ENCODE measurements at places on chromosomes 12 and 14.

GRCh38 chr14:52248057-52248456 is 19.4 kb upstream of the PTGDR start:
- no peak for DNase-seq

DNA sequence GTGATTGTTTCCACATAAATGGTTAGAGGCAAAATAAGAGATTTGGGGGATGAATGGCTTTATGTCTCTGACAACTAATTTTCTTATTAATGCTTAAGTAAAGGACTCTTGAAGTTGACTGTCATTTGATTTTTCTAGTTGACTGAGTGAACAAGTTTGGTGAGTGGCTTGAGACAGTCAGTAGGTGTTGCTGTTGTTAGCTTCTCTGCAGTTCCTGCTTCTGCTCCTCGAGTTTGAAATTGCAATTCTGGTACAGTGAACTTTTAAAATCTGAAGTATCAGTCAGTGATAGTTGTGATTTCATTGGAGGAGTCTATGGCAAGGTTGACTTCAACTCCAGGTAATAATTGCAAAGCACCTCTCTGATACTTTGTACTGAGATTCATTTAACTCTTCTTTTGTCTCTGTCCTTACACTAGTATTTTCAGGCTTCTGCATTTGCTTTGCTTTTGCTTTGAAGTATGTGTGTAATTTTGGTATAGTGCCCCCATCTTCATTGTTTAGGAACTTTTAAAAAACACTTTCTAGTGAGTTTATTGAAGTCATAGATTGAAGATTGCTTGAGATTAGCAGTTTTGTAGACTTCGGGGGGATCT is 415.5 kb downstream of the PCNX1 start:
- DNase-seq, result no peak

GRCh38 chr14:64210216-64210615 is 84.0 kb downstream of the ESR2 start:
- no peak for DNase-seq

DNA sequence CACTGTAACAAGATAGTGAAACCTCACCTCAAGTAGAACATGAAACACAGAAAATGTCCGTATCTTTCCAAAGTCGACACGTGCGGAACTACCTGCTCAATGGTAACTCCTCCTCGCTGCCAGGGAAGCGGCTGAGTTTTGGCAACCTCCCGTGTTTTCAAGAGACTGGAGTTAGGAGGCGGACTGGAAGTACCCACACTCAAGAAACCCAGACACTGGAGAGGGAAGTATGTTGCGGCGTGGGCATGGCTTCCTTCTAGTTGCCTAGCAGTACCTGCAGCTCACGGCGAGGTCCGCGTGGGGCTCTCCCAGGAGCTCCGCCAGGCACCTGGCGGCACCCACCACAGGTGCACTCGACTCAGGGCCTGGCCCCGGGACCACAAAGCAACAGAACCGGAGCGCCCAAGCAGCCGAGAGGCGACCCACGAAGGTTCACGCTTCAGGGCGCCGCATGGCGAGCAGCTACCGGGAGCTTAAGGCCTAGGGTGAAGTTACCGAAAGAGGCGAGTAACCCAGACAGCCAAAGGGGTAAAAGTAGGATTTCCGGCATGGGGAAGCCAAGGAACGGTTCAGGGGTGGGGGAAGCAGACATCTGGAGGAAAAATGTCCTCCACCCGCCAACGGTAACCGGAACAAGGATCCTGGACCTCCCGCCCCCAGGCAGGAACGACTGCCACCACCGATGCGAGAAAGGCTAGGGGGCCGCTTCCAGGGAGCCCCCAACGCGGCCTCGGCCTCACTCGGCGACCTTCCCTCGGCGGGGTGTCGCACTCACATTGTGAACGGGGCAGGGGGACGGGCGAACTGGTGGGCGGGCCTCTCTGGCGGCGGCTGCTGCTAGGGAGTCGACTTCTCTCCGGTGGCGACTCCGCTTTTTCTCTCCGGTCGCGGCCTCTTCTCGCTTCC is 608 bp downstream of the PTGES3 start:
- peak; percentile 30 for DNase-seq

- DNase-seq, result no peak
These were observed 76.9 kb downstream of the LIN52 start for GRCh38 chr14:74161526-74162158.

GRCh38 chr14:69713209-69713781 is 53.6 kb upstream of the SRSF5 start:
- no peak for DNase-seq

DNA sequence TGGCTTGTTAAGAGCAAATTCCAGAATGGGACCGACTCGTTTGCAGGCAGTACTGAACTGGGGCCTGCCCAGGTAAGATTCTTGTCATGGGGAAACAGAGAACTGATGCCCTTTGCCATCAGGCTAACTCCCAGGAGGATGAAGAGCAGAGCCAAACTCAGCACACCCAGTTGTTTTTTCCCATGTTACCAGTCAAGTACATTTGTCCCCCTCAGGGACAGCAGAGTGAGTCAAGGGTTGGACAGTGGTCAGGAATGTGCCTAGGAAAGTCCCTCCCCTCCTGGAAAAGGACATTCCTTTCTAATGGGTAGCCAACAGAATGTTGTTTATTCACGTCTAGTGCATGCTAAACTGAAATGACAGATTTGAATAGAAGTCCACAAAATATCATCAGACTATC is 1.6 kb downstream of the ART4 start:
- no peak for DNase-seq

- DNase-seq, result no peak
These were observed 148.5 kb downstream of the GLT1D1 start for GRCh38 chr12:129001826-129002225.

- no peak for DNase-seq
These were observed 391.3 kb upstream of the FOXG1 start for GRCh38 chr14:28375295-28375694.

DNA sequence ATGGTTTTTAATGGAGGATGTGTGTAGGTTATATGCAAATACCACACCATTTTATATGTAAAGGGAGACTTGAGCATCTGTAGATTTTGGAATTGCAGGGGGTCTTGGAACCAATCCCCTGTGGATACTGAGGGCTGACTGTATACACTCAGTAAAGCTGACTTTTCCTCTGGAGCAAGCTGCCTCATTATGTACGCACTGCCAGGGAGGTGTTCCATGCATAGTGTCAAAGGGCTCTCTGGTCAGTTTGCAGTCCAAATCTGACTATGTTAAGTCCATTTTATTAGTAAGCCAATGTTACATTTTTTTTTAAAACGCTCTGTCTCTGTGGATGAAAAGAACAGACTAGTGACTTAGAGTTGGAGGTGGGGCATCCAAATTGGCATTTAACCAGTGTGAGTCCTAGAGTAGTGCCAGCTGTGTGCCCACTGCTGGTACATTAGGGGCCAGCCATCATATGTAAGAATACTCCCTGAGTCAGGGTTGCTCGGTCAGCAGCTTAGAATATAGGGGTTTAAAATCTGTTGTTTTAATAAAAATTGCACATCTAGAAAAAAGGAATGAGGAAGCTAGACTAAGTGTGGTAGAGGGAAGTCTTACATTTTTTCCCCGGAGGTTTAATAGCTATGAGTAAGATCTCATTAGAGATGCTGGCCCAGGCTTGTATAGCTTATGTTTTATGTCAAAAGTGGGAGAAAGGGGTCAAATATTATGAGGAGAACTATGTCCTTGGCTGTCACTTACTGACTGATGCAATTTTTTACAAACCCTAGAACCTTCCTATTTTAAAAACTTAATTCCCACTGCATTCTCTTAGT is 87.0 kb downstream of the TESC start:
- DNase-seq, result no peak

GRCh38 chr12:47774663-47775062 is 1.6 kb downstream of the SLC48A1 start:
- no peak for DNase-seq

DNA sequence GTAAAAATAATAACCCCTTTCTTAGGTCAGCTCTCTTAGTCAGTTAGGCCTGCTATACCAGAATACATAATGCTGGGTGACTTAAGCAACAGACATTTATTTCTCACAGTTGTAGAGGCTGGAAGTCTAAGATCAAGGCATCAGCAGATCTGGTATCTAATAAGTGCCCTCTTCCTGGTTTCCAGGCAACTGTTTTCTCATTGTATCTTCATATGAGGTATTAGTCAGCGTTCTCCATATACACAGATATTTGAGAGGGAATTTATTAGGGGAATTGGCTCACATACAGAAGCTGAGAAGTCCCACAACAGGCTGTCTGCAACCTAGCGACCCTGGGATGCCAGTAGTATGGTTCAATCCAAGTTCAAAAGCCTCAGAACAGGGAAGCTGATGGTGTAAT is 896.0 kb downstream of the GALC start:
- DNase-seq, result no peak

DNA sequence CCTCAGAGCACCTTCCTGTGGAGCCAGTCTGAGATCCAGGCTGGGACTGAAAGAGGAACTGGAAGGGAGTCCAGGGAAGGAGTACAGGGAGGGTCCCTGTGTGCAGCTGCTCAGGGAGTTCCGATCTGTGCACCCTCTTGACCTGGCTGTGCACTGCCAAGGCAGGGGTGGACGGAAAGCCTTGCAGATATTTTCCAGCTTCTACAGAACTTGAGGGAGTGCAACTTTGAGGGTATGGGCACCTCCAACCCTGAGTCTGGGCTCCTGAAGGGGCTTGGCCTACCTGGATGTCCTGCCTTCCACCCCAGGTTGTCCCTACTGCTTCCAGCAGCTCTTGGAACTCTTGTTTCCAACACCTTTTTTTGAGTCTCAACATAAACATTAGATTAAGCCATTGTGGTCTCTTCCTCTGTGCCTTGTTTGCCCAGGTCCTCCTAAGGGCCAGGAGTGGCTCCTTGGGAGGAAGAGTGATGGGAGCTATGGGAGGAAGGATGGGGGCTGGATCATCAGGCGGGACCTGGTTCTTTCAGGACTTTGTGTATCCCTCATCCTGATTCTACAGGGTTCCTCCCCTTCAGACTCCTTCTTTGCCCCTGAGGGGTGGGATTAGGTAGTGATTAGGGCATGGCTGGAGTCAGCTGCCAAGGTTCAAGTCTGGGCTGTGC is 3.5 kb downstream of the KRT7 start:
- DNase-seq, result no peak

DNA sequence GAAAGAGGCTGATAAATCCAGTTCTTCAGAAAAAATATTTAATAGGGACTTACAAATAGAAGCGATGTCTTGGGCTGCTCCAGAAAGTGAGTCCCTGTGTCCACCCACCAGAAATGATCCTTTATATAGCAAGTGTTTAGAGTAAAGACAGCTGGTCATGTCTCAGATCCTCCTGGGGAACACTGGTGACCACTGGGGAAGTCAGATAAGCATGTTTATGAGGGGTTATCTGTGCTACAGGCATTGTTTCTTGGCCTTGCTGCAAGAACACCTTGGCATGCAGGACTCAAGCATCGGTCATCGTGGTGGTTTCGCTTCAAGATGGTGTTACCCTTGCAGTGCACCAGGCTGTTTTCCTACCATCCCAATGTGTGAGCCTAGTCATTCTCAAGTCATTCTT is 27.2 kb downstream of the CPM start:
- DNase-seq, result no peak

DNA sequence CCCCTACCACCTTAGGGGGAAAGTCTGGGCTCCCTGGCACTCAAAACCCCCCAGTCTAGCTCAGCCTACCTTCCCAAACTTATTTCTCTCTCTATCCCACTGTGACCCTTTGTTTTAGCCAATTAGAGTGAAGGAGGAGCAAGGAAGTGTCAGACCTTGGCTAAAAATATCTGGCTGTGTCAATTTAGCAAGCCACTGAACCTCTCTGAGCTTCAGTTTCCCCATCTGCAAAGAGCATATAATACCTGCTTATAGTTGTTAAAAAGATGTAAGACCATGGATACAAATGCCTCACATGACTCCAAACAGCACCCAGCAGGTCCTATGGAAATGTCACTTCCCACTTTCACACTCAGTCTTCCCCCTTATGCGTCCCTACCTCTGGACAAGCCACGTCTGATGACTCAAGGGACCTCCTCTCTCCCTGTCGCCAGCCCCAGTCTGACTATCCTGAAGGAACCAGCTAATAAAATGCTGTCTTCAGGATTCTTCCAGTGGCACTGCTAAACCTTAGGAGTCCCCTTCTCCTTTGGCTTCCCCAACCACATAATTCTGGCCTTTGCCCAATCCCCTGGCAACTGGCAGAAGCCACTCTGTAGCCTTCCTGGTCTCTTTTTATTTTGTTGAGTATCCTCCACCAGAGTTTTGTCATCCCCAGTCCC is 19.3 kb downstream of the FOXN3 start:
- no peak for DNase-seq

GRCh38 chr12:124557518-124558223 is 9.7 kb downstream of the NCOR2 start:
- DNase-seq, result no peak

DNA sequence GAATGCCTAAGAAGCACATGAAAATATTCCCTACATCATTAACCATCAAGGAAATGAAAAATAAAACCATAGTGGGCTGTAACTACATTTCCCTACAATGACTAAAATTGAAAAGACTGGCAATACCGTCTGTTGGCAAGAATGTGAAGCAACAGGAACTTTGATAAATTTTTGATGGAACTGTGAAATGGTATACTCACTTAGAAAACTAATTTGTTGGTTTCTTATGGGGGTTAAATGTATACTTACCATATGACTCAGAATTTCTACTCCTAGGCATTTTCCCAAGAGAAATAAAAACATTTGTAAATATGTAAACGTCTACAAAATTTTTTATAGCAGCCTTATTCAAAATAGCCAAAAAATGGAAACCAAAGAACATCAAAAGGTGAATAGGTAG is 121.4 kb upstream of the PLEKHA5 start:
- DNase-seq, result no peak
